ENCODE measurements at places on chromosomes 12 and 14.
A peak's percentile ranks its signal among the peaks of the same experiment; 100 is the strongest.

DNA sequence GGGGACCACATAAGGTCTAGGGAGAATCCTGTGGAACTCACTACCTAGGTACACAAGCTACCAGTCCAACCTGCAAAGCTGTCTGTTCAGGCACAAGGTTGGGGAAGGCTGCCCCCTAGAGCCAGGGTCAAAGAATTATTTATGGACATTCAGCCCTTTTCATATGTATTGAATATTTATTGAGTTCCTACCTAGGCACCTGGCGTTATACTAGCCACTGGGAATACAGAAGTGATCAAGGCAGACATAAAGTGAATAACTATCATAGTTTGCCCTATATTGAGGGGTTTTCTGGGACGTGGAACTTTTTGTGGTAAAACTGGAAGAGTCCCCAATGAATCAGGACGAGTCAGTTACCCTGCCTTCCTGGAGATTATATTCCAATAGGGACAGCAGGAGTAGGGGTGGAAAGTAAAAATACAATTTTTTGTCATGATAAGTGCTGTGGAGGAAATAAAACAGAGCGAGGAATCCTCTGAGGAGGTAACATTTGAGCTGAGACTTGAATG is 5.8 kb upstream of the SLC48A1 start:
- peak; percentile 25 for DNase-seq

GRCh38 chr12:46659824-46660223 is 166.0 kb downstream of the SLC38A4 start:
- no peak for DNase-seq

GRCh38 chr14:99589031-99589441 is 15.0 kb downstream of the CCDC85C start:
- DNase-seq = no peak

DNA sequence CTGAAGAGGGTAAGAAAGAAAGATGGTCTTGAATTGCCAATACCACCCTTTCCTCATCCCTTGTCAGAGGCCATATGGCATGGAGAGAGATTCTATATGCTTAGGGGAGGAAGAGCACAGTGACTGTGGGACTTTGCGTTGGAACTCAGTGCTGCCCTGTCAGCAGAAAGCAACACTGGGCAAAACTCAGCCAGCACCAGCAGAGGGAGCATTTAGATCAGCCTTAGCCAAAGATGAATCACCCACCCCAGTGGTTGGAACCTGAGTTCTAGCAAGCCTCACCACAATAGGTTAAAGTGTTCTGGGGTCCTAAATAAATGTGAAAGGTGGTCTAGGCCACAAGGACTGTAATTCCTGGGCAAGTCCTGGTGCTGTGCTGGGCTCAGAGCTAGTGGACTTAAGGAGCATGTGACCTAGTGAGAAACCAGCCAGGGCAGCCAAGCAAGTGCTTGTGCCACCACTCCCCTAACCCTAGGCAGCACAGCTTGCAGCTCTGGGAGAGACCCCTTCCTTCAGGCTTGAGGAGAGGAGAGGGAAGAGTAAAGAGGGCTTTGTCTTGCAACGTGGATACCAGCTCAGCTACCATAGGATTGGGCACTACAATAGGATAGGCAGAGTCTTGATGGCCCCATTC is 11.4 kb upstream of the BCAT1 start:
- DNase-seq = peak; percentile 4

- DNase-seq = peak; percentile 51
Observed at GRCh38 chr14:57692671-57693070, 173.2 kb downstream of the SLC35F4 start.

GRCh38 chr12:131171029-131171428 is 217.3 kb downstream of the ADGRD1 start:
- DNase-seq = no peak

All from NCI-H1105 treated with DMSO at 0.1 percent for 48 hours (cell line).